ENCODE measurements at places on chromosomes 2 and 18.

- DNase-seq: no peak
Observed at GRCh38 chr18:60865801-60866200, 467.4 kb upstream of the CDH20 start.

DNA sequence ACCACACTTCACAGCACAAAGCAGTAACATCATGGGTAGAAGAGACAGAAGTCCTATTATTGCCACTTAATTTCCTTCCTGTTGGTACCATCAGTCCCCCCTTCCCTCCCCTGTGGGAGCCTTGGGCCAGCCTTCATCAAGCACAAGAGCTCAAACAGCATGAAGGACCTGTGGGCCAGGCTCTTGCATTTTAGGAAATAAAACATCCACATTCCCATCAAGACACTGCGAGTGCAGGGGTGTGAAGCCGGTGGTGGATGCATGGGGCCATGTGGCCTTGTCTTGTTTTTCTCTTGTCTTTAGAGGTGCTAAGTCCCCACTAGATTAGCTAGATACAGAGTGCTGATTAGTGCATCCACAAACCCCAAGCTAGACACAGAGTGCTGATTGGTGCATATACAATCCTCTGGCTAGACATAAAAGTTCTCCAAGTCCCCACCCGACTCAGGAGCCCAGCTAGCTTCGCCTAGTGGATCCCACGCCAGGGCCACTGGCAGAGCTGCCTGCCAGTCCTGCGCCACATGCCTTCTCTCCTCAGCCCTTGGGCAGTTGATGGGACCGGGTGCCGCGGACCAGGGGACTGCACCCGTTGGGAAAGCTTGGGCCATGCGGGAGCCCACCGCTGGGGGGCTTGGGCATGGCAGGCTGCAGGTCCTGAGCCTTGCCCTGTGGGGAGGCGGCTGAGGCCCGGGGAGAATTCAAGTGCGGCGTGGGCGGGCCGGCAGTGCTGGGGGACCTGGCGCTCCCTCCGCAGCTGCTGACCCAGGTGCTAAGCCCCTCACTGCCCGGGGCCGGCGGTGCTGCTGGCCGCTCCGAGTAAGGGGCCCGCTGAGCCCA, 14.7 kb upstream of the PXDN start:
- DNase-seq: no peak

DNA sequence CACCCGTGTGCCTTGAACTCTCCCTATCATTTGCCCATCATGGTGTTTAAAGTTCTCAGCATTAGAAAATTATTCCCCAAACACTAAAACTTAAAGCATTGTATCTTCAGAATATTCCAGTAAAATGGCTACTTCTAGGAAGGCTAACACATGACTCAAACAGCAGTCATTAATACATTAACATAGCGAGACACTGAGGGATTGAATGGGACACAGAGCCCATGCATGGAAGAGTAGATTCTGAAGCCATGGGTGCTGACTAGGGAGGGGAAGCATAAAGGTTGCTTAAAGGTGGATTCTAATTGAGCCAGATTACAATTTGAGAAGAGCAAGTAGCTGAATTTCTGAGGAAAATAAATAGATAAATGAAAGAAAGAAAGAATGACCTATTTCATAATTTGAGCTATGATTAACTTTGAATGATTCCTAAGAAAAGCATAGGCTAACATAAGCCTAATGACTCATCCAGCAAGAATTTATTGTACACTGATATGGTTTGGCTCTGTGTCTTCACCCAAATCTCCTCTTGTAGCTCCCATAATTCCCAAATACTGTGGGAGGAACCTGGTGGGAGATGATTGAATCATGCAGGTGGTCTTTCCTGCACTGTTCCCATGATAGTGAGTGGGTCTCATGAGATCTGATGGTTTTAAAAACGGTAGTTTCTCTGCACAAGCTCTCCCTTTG, 79.8 kb upstream of the PIK3C3 start:
- DNase-seq: no peak

GRCh38 chr18:10060469-10060782, 146.6 kb downstream of the VAPA start:
- no peak for DNase-seq

DNA sequence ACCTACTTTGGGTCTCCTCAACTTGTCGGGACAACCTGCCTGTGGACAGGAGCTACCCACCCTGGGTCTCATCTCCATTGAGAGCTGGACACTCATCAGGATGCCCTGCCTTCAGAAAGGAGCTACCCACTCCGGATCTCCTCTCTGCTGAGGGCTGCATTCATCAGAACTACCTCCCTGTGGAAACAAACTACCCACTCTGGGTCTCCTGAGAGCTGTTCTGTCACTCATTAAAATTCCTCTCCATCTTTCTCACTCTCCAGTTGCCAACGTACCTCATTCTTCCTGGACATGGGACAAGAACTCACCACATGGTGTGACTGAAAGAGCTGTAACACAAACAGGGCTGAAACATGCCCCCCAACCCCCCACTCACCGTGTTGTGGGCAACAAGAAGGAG, 22.5 kb upstream of the UBE2F start:
- no peak for DNase-seq

DNA sequence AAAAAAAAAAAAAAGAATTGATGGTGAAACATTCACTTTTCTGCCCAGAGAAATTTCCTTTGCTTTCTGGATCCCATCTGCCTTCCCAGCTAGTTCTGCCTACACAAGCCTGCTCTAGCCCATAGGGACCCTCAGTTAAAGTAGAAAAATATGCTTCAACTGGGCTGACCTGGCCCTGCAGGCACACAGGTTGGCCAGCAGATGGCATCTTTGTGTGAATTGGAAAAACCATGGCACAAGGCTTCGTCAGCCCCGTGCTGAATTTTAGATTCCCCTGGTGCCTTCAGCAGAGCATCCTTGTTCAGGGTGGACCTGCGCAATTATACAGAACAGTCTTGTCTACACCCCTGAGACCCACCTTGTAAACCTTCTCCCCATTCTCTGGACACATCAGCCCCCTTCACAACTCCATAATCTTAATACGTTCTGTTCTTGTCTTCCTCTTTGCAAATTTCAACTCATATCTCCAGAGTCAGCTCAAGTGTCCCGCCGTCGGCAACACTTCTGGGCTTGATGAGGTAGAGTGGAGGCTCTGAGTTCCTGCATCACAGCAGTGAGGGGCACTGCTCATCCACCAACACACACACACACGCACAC, 114.5 kb downstream of the INSIG2 start:
- peak; percentile 50 for DNase-seq

- no peak for DNase-seq
Observed at GRCh38 chr2:192559587-192559986, 364.9 kb upstream of the TMEFF2 start.

GRCh38 chr2:164896634-164897355, 55.2 kb upstream of the COBLL1 start:
- DNase-seq: no peak

GRCh38 chr2:168722592-168722991, 79.8 kb upstream of the NOSTRIN start:
- no peak for DNase-seq

DNA sequence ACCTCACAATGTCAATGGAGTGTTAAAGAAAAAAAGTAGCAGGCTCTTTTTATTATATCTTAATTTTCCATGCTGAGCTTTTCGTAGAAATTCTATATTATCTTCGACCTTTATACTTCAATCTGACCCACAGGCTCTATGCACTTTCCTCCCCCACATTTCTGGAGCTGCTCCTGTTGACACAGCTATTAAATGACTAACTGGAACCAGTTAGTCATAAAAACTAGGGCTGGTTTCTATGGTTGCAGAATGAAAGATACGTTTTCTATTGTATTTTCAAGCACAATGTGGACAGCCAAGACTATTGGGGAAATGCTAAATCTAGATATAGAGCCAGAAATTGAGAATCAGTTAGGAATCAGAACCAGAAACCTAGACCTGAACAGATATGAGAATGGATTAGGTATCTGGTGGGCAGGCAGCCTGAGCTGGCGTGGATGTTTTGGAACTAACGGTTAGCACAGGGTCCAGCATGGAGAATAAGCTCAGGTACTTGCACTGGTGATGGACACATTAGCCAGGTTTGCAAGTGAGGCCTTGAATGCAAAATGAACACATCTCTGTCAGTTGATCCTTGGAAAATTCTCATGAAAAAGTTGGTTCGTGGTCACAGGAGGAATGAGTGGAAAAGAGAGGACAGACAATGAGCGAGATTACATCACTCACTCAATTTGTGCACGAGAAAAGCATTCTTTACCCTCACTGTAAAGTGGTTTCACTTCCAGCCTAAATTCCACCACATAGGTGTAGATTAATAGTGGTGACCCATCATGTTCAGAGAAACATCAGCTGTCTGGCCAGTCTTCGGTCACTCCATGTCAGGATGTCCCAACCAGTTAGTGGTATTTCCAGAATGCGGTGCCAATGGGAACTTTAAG, 144.6 kb upstream of the EPHA4 start:
- DNase-seq: no peak

DNA sequence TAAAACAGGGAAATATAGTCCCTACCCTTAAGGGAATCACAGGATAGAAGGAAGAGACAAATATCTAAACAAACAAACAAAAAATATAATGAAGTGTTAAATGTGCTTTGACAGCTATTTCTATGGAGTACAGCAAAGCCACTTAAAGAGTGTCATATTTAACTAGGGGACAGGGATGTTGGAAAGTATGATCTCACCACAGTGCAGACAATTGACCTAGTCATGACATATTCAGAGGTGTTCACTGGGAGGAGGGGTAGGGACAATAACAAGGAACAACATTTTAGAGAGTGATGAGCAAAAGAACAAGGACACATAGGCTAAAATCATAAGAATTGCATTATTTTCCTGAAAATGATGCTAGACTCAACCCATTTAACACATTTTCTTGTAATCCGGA, 107.5 kb downstream of the TMEM163 start:
- DNase-seq: no peak

DNA sequence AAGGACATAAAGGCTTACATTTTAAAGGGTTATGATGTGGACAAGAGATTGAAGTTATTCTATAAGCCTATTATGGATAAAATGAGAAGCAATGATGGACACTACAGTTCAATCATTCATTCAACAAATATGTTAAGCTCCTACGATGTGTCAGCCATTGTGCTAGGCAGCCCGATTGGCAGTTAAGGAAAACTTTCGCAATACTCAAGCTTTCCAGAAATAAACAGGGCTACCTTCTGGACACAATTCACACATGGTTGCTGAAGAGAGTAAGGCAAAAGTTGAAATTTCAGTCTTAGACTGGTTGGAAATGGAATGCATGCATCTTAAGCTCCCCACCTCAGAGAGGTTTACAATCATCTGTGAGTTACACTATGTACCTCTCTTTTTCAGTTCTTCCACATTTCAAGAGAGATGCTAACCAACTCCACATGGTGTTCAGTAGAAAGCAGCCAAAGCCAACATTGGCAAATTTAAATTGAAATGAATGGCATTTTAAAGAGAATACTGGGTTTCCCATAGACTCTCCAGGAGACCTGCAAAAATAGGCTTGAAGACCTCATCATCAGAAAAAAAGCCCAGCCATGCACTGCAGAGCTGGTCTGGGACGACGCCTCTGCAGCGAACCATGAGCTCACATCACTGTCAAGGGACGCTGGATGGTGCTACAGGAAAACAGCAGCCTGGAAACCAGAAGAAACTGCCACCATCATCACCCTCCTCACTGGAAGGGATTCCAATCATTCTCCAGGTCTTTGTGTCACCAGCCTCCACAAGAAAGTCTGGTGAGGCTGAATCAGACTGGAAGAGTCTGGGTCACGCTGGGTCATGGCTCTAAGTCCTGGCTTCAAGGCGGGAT, 276.3 kb downstream of the AFF3 start:
- no peak for DNase-seq

DNA sequence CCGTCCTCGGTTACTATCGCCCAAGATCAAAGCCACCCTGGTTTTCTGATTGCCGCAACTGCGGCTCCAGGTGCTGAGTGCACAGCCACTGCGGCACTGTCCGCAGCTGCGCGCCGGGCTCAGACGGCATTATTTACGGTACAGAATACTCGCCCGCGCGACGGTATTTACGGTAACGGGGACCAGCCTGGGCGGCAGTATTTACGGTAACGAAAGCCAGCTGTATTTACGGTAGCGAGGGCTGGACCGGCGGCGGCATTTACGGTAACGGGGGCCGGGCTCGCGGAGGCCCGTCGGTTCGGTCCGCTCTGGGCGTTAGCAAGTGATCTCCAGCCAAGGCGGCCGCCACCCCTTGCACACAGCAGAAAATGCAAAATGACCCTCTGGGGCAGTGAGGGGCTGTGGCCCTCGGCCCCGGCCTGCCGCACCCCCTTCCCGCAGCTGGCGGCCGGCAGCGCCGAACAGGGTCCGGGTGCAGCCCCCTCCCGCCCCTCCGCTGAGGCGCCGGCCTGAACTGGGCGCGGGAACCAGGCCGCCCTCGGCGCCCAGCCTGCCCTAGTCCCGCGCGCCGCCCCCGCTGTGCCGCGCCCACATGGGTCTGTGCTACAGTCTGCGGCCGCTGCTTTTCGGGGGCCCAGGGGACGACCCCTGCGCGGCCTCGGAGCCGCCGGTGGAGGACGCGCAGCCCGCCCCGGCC, at the start of gene GNAL:
TSS of gene GNAL (plus strand) at position 293 of the 697 bp plus-strand sequence. CDS start at position 593, 300 bp downstream.
- DNase-seq: peak; percentile 19

- DNase-seq: no peak
Observed at GRCh38 chr2:99081891-99082290, 59.6 kb upstream of the C2orf15 start.

GRCh38 chr2:1265454-1265853, 147.8 kb upstream of the TPO start:
- DNase-seq: no peak

- no peak for DNase-seq
Observed at GRCh38 chr2:24919037-24919505, 966 bp downstream of the ADCY3 start.

DNA sequence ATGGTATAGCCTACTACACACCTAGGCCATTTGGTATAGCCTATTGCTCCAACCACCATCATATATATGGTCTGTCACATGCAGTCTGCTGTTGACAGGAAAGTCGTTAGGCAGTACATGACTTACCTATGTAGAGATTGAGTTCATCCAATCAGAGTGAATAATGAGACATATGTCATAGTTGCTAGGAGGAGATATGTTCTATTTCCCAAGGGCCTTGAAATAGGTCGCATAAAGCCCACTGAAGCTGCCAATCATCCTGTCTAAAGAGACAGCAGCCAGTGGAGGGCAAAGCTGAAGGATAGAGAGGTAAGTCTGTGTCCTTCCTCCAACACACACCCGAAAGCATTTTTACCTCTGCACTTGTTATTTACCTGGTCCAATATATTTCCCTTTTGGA, 263.4 kb downstream of the PTPRM start:
- DNase-seq: no peak

DNA sequence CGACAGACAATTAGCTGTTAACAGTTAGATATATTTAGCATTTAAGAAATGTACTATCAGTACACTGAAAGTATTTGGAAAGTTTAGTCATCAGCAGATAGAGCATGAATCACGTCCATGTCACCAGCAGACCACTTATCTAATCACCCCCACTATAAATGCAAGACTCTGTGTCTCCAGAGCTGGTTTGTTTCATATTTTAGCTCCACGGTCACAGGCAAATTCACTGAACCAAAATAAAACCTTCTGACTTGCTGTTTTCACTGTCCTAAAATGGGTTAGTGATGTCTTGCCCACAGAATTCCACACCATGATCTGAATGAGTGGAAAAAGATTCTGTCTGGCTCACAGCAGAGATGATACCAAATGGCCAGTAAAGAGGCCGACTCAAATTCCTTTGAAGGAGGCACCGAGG, 64.9 kb downstream of the CDH2 start:
- no peak for DNase-seq

GRCh38 chr2:234816491-234816890, 135.3 kb upstream of the SH3BP4 start:
- no peak for DNase-seq

All from stimulated activated CD4-positive, alpha-beta T cell treated with anti-CD3 and anti-CD28 coated beads, Interleukin-12 subunit alpha, Interleukin-12 subunit beta, amount 100 ng/mL, for 24 hours (primary cell).